ENCODE measurements at places on chromosomes 6 and 20.

- no peak for DNase-seq
Observed at GRCh38 chr6:87799651-87800050, 97.6 kb upstream of the AKIRIN2 start.

DNA sequence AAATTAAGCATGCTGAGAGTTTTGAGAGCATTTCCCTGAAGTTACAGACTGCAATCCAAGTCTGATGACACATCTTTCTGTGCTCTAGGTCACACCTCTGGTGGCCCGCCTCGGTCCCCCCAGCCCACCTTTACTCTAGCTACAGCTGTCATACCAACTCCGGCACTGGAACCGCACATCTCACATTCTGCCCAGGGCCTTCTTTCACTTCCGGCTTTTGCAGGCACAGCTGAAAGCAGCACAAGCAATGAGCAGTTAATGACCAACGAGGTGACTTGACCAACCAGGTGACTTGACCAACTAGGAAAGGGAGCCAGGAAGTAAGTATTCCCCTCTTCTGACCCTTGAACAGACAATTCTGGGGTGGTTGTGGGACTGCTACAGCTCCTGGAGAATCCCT, 88.6 kb upstream of the MOCS1 start:
- DNase-seq, result no peak

GRCh38 chr6:115544765-115545671, 515.7 kb downstream of the FRK start:
- DNase-seq, result no peak

- DNase-seq, result no peak
Observed at GRCh38 chr6:90139272-90139817, 157.3 kb downstream of the BACH2 start.

DNA sequence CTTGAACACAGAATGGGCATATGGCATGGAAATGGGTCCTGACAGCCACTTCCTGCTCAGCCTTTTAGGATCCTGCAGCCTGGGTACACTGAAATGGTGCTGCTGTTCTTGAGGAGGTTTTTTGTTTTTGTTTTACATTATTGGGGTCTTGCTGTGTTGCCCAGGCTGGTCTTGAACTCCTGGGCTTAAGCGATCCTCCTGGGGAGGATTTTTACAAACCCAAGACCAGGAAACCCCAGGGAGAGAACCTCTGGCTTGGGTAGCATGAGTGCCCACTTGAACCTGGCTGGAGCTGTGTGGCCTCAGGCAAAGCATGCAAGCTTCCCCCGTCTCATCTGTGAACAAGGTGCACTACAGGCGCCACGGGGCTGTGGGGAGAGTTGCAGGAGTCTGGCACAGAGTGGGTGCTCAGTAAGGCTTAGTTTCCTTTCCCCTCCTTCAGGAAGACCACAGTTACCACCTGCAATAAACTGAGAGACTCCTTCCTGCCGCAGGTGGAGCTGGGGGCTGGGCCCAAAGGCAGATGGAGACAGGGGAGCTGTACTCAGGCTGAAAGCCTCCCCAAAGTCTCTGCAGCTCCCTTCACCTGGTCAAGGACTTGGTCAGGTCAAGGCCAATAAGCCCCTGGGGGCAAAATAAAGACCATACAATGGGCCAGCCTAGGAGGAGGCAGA, 1.8 kb downstream of the SLA2 start:
- peak; percentile 47 for DNase-seq

DNA sequence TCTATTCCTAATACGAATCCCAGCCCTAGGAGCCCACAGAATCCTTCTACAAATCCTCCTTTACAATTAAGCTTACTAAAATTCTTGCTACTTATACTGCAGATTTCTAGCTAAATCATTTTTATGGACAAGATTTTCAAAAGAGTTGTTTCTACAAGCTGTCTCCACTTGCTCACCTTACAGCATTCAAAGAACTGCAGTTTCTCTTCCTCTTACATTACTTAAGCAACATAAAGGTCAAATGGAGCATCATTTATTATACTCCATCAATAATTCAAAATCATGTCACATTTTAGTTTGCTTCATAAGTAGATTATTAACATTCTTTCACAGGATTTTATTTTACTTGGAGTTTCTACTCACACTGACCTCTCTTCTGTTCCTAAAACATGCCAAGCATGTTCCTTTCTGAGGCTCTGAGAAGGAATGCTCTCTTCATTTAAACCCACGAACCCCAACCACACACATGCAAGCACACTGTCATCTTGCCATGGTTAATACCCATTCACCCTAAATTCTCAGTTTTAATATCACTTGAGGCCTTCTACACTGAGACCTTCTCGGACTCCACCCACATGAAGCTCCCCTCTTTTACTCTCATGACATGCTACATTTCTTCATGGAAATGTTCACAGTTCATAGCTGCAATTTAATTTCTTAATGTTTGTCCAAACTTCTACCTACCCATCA, 388.2 kb downstream of the TBC1D32 start:
- DNase-seq, result no peak

- no peak for DNase-seq
Observed at GRCh38 chr6:133241901-133242636, 912 bp downstream of the EYA4 start.

DNA sequence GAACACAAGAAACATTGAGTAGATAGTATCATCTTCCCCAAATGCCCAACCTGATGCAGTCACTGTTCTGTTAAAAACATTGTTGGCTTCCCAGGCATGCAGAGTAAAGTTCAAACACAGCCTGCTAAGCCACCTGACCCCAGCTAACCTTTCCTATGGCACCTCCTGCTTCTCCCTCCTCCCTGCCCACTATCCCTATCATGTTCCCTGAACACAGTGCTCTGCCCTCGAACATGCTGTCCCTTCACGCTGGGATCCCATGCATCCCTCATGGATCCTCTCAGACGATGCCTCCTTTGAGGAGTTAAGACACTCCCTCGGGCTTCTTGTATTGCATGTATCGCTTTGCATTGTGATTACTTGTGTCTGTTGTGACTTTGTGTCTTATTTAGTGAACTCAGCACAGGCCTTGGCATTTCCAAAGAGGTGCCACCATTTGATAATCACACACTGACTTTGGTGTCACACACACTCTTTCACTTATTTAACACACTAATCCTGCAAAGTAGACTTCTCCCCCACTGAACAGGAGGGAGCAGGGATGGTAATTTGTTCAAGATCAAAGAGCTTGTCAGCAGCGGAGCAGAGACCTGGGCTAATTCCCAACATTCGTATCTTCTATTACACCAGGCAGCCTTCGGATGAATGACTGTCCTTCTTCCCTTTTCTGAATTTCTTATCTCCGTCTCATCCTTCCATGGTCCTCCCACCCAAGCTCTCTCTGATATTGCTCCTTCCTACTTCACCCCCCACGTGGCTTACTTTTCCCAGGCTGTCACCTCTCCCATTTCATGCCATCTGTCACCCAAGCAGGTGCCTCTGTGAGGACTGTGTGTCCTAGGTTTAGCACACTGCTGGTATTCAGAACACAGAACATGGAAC, 28.3 kb upstream of the SMIM29 start:
- DNase-seq, result no peak
